ENCODE measurements at places on chromosomes 5 and 9.

- DNase-seq, result no peak
These were observed 5.5 kb downstream of the TMEM8B start for GRCh38 chr9:35834260-35835215.

- no peak for DNase-seq
These were observed 93.2 kb upstream of the ACTBL2 start for GRCh38 chr5:57575839-57576238.

- no peak for DNase-seq
These were observed 400.5 kb upstream of the TUSC1 start for GRCh38 chr9:26078706-26079105.

DNA sequence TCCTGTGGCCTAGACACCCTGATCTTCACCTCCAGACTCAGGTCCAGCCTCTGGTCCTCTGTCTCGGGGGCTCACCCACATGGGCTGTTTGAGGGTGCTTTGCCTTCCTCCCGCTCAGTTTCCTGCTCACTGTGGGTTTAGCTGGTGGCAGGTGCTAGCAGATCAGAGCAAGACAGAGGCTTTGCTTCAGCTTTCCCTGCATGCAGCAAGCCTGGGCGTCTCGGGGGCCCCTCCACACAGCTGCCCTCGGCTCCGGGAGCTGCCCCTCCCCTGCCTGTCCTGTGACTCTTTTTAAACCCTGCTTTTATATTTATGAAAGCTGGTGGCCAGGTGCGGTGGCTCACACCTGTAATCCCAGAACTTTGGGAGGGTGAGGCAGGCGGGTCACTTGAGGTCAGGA lies 14.6 kb downstream of the MRPL36 start:
- DNase-seq, result no peak

- no peak for DNase-seq
These were observed 219.5 kb downstream of the PRR16 start for GRCh38 chr5:120683580-120683979.

DNA sequence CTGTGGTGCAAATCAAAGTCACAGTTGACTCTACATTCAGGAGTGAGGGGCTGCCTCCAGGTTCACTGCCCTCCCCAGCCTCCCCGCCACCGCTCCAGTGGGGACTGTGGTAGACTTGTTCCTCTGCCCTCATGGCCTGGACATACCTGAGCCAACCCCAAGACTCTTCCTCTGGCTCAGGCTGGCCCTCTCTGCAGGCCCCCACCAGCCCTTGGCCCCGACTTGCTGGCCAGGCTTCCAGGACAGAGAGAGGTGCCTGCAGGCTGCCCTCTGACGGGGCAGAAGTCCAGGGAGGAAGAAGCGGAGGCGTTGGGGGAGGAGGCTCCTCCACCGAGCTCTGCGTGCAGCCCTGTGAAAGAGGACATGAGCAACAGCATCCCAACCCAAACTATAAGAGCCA lies 2.8 kb upstream of the SARDH start:
- DNase-seq, result no peak

All from activated CD4-positive, alpha-beta T cell treated with anti-CD3 and anti-CD28 coated beads for 1 hour (primary cell).